Thoracic aorta (tissue), 2 donors: ENCODE measurements at places on chromosomes 1 and 21.

- DNase-seq, result no peak
- no peaks in the 10 kb centered on the region for H3K36me3 ChIP-seq
- H3K27ac ChIP-seq, result no peak overlapping the region
- H3K27me3 ChIP-seq, result no peaks in the 10 kb centered on the region
- peaks cover 36% of the 10 kb centered on the region for H3K4me1 ChIP-seq
- H3K4me3 ChIP-seq, result no peak overlapping the region
These were observed 11.7 kb downstream of the USP25 start for GRCh38 chr21:15741510-15741909.

DNA sequence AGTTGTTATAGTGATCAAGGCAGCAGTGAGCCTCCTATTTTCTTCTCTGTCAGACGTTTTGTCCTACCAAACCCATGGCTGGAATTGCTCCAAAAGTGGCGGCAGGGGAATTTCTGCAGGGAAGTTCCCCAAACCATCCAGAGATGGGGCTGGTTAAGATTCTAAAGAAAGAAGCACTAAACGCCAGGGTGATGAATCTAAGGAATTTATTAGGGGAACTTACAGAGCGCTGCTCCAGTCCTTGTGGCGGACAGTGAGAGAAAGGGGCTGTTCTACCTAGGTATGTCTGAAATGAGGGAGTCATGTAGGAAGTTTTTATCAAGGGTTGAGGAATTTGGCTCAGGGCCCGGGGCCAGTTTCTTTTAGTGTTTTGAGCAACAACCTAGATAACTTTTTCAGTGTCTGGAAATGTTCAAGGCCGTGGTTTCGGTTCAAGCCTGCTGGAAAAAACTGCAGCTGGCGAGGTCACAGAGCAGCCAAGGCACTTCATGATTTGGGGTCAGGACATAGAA, 222.4 kb upstream of the B3GALT2 start:
- H3K27me3 ChIP-seq, result no peaks in the 10 kb centered on the region
- peak overlapping the region; percentile 64 for H3K27ac ChIP-seq

DNA sequence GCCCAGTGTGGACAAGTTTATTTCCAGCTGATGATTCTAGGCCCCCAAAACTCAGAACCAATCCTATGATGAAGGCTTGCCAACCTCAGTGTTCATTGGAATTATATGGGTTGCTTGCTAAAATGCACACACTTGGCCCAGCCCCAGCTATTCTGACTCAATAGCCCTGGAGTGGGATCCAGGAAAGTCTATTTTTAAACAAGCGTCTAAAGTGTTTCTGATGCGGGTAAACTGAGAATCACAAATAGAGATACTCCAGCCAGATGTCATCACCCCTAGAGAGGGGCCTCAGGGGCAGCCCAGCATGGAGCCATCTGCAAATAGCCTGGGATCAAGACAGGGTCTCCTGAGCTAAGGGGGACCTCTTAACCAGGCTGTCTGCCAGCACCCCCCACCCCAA, 46.0 kb downstream of the PKP1 start:
- DNase-seq, result no peak
- no peaks in the 10 kb centered on the region for H3K27me3 ChIP-seq
- no peak overlapping the region for H3K4me3 ChIP-seq
- H3K36me3 ChIP-seq, result no peaks in the 10 kb centered on the region
- no peak overlapping the region for H3K27ac ChIP-seq

DNA sequence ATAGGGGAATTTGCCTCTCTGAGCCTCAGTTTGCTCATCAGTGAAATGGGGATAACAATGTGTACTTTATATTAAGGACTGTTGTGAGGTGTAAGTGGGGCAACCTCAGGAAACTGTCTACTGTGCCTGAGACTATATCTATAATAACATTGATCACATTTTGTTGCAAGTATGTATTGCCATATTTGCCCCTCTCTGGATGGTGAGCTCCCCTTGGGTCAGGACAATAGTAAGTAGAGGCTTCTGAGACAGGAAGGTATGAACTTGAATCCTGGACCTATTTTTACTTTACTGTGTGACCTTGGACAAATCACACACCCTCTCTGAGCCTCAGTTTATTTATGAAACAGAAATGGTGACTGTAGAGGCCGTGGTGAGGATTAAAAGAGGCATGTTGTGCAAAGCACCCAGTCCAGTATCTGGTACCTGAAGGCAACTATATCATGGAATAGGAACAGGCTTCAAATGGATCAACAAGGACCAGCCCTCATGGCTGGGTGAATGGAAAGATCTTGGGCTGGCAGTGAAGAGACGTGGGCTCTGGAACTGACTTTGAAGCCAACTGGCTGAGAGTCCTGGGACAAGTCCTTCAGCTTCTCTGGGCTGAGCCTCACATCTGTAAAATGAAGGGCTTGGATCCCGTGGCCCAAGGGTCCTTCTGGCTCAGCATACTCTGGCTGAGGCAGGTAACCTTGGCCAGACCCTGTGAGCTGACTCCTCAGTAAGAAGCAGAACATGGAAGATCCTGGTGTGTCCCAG, 35.0 kb upstream of the ID3 start:
- no peaks in the 10 kb centered on the region for H3K4me1 ChIP-seq
- H3K4me3 ChIP-seq, result no peak overlapping the region
- DNase-seq, result no peak
- no peaks in the 10 kb centered on the region for H3K36me3 ChIP-seq

GRCh38 chr1:202165267-202165941, 5.0 kb upstream of the PTPN7 start:
- no peak for DNase-seq
- H3K4me3 ChIP-seq, result no peak overlapping the region
- no peak overlapping the region for H3K27ac ChIP-seq
- no peaks in the 10 kb centered on the region for H3K4me1 ChIP-seq

DNA sequence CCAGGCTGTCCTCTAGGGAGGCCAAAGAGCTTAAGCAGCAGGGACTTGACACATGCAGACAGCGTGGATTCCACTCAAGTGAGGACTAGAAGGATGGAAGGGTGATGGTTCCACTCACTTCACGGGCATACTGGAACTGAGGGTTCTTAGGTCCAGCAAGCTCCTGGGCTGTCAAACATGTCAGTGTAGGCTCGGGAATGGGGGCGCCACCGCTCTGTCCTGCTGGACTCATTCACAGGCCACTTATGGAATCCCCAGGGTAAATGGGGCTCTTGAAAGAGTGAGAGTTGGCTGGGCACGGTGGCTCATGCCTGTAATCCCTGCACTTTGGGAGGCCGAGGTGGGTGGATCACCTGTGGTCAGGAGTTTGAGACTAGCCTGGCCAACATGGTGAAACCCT, 27.7 kb upstream of the CSF3R start:
- no peak overlapping the region for H3K27ac ChIP-seq
- no peak for DNase-seq
- no peaks in the 10 kb centered on the region for H3K27me3 ChIP-seq
- H3K36me3 ChIP-seq, result no peaks in the 10 kb centered on the region
- H3K4me3 ChIP-seq, result no peak overlapping the region

- no peak for DNase-seq
- H3K27me3 ChIP-seq, result no peaks in the 10 kb centered on the region
- H3K4me1 ChIP-seq, result no peaks in the 10 kb centered on the region
- H3K36me3 ChIP-seq, result no peaks in the 10 kb centered on the region
- H3K4me3 ChIP-seq, result no peak overlapping the region
These were observed 245.6 kb downstream of the SIPA1L2 start for GRCh38 chr1:232384171-232384883.

- DNase-seq, result no peak
- H3K4me1 ChIP-seq, result no peaks in the 10 kb centered on the region
- no peak overlapping the region for H3K27ac ChIP-seq
- H3K36me3 ChIP-seq, result no peaks in the 10 kb centered on the region
These were observed 68.3 kb upstream of the ABCD3 start for GRCh38 chr1:94349853-94350252.

- no peaks in the 10 kb centered on the region for H3K36me3 ChIP-seq
- no peaks in the 10 kb centered on the region for H3K27me3 ChIP-seq
- H3K4me3 ChIP-seq, result no peak overlapping the region
- H3K4me1 ChIP-seq, result no peaks in the 10 kb centered on the region
- H3K27ac ChIP-seq, result no peak overlapping the region
- no peak for DNase-seq
These were observed 93.9 kb downstream of the ATP1A1 start for GRCh38 chr1:116466810-116467557.

DNA sequence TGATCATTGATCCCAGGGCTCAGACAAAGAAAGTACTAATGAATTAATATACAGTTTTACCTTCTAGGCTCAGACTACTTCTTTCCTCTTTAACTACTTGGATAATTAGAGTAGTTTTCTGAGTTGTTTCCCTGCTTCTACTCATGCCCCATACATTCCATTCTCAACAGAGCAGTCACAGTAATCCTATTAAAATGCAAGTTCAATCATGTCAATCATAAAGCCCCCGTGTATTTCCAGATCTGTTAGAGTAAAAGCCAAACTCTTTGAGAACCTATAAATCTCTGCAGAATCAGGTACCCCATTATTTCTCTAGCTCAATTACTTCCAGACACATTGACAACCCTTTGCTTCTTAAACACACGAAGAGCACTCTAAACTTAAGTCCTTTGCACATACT, 242.1 kb upstream of the PRMT6 start:
- no peak overlapping the region for H3K27ac ChIP-seq
- no peak for DNase-seq
- H3K27me3 ChIP-seq, result no peaks in the 10 kb centered on the region

- DNase-seq, result no peak
- H3K27me3 ChIP-seq, result no peaks in the 10 kb centered on the region
These were observed 198.0 kb downstream of the GRIK3 start for GRCh38 chr1:36836196-36836883.

DNA sequence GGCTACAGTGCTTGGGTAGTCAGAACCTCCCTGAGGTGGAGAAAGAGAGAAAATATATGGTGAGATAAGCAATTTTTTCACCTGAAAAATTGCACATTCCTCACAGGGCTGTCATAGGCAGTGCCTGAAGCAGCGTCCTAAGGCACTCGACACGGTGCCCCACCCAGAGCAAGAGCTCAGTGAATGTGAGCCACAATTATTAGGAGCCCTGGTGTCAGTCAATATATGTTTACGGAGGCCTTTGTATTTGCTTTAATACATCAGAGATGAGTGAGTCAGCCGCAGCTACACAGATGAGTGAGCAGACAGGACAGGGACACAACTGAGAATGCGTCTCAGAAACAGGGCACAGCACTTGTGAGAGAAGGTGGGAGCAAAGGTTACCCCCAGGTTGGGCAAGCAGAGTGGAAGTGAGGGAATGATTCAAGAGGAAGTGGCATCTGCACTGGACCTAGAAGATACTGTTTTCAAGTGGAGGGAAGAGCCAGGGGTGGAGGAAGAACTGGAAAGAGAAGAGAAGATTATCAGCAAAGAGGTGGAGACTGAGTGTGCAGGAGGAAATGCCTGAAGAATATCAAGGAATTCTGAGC, 5.2 kb upstream of the PIGC start:
- no peak overlapping the region for H3K4me3 ChIP-seq
- DNase-seq, result no peak
- H3K27me3 ChIP-seq, result no peaks in the 10 kb centered on the region
- H3K36me3 ChIP-seq, result no peaks in the 10 kb centered on the region
- peaks cover 4% of the 10 kb centered on the region for H3K4me1 ChIP-seq
